ENCODE measurements at places on chromosomes 7 and 10.

- peak; percentile 60 for DNase-seq
These were observed 36.2 kb upstream of the HECW1 start for GRCh38 chr7:43076189-43076605.

DNA sequence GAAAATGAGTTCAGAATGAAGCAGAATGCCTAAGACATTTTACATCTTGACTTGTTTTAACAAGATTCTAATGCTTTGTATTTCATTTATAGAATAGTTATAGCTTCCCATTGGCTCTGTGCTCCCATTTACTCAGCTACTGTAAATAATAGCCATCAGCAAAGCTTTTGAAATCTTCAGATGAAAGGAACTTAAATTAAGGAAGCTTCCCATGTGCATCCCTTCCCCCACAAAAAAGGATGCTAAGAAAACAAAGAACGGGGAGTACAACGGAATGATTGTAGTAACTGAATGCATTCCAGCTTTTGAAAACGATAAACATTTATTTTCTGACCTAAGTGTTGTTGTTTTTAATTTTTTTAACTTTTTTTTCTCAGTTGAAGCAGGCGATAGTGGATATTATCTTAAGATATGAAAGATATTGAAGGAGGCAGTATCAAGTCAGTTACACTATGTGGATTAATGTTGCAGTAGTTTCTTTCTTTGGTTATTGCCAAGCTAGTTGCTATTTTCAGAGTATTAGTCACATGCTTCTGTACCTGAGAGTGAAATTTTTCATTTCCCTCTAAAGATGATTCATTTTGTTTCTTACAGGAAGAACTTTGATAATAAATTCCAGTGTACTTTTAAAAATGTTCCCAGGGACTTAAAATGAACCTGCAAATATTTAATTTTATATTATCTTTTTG lies 129.2 kb downstream of the KCND2 start:
- DNase-seq, result peak; percentile 50

- no peak for DNase-seq
These were observed 11.0 kb downstream of the TWIST1 start for GRCh38 chr7:19106241-19107080.

GRCh38 chr10:44416021-44416771 lies 31.3 kb upstream of the CXCL12 start:
- DNase-seq, result no peak
